ENCODE measurements at places on chromosomes 2 and 18.

- no peak for DNase-seq
Measured at GRCh38 chr2:131039908-131040660, 53.2 kb downstream of the FAM168B start.

DNA sequence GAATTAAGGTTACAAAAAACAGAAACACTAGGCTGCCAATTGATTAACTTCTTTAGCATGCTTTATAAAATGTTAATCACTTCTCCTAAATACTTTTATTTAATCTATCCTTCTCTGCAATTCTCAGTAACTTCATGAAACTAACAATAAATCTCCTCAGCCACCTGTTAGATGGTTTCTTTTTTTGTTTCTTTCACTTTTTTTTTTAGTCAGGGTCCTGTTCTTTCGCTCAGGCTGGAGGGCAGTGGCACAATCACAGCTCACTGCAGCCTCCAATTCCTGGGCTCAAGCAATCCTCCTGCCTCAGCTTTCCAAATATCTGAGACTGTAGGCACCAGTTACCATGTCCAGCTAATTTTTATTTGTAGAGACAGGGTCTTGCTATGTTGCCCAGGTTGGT, 213.4 kb upstream of the STK17B start:
- DNase-seq = no peak

DNA sequence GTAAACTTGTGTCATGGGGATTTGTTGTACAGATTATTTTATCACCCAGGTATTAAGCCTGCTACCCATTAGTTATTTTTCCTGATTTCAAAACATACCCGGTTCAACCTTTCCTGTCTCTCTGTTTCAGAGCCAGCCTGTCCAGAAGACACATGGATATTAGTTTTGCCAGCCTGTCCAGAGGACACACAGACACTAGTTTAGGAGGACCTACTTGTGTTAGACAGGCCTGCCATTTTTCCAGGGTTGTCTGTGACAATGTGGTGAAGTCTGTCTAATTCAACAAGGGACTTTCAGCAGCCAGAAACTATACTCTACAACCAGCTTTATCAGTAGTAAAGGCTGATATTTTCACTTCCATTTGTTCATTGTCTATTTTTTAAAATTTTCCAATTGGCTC, 56.1 kb upstream of the DCC start:
- no peak for DNase-seq

DNA sequence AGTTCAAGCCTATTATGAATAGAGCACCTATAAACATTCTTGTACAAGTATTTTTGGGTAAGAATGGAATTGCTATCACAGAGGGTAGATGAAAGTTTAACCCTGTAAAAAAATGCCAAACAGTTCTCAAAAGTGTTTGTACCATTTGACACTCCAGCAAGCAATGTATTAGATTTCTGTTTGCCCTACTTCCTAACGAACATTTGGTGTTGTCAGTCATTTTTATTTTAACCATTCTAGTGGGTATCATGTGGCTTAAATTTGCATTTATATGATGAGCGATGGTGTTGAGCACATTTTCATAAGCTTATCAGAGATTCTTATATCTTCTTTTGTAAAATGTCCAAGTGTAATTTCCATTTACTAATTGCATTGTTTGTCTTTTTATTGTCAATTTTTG, 608.2 kb upstream of the ACVR2A start:
- no peak for DNase-seq

- DNase-seq = no peak
Measured at GRCh38 chr18:58338141-58338540, 290.8 kb downstream of the ALPK2 start.

DNA sequence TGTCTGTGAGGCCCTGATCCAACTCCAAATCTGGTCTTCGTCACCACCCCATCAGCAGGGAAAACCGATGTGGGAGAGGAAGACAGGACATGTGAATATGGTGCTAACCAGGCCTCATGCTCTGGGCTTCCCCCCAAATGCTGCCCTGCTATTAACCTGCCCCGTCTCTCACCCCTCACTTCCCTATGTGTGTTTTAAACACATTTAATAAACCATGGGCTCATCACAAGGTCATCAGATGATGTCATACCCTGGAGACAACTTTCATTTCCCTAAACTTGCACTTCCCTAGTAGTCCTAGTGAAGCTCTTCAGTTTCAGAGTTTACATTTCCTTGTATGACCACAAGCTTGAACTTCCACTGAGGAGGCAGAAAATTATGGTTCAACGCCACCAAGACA, 49.9 kb downstream of the CD8B2 start:
- DNase-seq = peak; percentile 78

DNA sequence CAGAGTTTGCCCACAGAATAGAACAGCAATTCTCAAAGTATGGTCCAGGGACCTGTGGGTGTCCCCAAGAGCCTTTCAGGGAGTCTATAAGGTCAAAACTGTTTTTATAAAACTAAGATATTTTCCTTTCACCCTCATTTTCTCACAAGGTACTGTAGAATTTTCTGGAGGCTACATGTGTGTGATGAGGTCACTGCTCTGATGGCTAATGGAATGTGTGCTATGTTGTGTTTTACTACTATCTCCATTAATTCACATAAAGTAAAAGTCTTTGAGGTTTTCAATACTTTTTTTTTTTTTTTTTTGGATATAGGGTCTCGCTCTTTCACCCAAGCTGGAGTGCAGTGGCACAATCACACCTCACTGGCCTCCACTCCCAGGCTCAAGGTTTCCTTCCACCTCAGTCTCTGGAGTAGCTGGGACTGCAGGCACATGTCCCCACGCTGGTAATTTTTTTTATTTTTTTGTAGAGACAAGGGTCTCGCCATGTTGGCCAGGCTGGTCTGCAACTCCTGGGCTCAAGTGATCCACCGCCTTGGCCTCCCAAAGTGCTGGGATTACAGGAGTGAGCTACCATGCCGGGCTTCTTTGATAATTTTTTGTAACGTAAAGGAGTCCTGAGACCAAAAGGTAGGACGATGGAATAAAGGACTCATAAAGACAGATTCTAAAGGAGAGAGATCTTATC, 1.8 kb downstream of the TRABD2A start:
- DNase-seq = no peak

GRCh38 chr18:57576316-57576715, 10.2 kb downstream of the FECH start:
- DNase-seq = no peak

GRCh38 chr2:50492477-50492851, 539.5 kb downstream of the NRXN1 start:
- DNase-seq = no peak

DNA sequence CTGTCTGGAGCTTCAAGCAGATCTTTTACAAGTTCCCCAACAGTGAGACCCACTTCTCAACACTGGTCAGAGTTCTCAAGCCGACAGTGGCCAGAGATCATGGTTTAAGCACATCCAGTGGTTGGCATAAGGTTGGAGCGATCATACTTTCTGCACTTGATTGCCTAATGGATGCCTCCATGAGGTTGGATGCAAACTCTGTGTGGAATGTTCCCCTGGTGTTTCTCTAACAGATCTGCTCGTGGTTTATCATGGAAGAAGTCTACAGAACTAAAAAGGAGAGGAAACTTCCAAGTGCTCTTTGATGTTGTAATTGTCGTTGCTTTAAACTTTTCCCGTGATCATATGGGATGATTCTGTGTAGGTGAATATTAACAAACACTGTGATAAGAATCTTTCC, 60.7 kb downstream of the SH3RF3 start:
- no peak for DNase-seq

GRCh38 chr2:128817171-128817570, 498.5 kb upstream of the HS6ST1 start:
- no peak for DNase-seq

GRCh38 chr18:57801761-57802212, 1.3 kb downstream of the ATP8B1 start:
- no peak for DNase-seq

DNA sequence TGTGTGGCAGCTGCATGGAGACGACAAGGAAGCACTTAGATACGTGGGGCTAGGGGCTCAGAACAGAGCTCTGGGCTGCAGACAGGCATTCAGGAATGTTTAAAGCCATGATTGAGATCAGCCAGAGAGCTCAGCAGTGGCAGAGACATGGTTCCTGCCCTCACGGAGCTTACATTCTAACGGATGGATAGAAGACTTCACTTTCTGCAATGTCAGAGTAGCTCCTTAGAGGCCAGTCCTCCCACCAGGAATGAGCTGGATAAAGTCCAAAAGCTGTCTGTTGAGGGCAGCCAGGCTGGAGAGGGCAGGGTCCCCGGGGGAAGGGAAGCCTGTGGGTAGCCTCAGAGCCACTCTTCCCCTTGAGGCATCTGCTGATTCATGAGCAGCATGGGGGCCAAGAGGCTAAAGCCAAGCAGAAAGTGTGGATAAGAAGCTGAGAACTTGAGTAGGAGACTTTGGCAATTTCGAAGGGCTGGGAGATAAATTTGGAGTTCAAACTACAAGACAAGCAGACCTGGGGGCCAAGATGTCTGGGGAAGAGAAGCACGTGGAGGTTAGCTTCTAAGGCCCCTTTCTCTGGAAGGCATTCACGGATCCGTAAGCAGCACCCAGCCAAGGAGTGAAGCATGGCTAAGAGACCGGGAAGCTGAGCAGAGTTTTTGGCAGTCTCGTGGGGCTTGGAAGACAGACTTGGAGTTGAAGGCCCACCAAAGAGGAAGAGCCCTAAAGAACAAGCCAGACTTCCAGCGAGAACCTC, 9.7 kb upstream of the CIB4 start:
- no peak for DNase-seq

DNA sequence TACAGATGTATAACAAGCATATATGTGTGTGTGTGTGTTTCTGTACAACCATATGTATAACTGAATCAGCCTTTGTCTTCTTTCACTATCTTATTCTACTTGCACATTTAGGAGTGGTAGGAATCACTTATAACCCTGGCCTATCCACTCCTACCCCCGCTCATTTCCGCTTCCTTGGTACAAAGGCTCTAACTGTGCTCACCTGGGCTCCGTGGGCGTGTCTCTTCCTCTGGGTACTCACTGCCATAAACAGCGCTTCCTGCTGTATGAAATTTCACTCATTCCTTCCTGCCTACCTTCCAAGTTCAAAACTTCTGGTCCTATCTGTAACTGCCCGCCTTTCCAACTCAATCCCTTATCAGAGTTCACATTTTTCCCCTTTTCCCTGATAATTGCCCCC, 815.5 kb downstream of the EPHA4 start:
- DNase-seq = no peak

DNA sequence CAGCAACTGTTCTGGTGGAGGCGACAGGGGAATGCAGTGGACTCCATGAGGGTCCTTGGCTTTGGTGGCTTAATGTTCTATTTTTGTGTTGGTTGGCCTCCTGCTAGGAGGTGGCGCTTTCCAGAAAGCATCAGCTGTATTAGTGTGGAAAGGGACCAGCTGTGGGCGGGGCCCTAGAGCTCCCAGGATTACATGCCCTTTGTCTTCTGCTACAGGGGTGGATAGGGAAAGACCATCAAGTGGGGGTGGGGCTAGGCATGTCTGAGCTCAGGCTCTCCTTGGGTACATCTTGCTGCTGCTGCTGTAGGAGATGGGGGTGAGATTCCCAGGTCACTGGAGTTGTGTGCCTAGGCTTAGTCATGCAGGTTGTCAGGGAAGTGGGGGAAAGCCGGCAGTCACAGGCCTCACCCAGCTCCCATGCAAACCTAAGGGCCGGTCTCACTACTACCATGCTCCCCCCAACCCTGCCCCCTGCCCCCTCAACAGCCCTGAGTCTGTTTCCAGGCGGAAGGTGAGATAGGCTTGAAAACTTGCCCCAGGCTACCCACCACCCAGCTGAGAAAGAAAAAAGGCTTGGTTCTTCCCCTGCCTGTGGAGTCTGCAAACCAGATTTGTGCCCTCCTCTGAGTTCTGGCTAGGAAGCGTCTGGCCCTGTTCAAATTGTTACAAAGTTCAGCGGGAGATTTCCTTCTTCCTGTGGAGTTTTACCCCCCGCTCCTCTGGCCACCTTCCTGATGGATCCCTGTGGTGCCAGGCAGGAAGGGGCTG, 141.3 kb upstream of the LYPD1 start:
- DNase-seq = no peak

All from SIG-M5 (cell line).